Activated CD4-positive, alpha-beta T cell treated with anti-CD3 and anti-CD28 coated beads, Interleukin-10, Interleukin-2, amounts not matched to agents 100 ng/mL and 50 ng/mL, durations not matched to agents 16 hours and 8 hours (primary cell): ENCODE measurements at places on chromosomes 11 and 22.

DNA sequence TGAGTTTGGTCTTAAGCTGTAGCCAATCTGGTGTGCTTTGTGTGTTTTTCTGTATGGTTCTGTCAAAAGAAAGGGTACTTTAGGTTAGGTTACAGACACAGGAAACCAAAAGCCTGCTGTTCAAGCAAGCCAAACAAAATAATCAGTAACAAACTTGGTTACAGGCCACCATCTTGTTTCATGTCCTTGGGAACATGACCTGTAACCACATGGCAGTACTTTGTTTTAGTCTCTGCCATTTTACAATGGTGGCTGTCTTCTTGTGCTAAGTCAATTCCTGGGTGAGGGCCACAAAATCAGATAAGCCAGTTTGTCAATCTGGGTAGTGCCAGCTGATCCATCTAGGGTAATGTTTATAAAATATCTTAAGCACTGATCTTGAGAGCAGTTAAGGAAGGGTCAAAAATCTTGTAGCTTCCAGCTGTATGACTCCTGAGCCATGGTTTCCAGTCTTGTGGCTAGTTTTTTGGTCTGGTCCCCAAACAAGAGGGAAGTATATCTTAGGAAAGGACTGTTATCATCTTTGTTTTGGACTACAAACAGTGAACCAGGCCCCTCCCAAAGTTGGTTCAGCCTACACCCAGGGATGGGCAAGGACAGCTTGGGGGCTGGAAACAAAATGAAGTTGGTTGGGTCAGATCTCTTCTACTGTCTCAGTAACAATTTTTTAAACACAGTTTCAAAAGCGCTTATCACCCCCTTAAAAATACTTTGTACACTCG, 90.0 kb downstream of the IGLL5 start:
- DNase-seq, result no peak

GRCh38 chr11:114746013-114746412, 67.7 kb downstream of the NXPE2 start:
- DNase-seq, result no peak

GRCh38 chr11:44047931-44048431, at the start of gene ACCSL:
TSS of gene ACCSL (plus strand) at chr11:44047981. CDS start at chr11:44048037, 56 bp downstream.
- DNase-seq, result no peak

DNA sequence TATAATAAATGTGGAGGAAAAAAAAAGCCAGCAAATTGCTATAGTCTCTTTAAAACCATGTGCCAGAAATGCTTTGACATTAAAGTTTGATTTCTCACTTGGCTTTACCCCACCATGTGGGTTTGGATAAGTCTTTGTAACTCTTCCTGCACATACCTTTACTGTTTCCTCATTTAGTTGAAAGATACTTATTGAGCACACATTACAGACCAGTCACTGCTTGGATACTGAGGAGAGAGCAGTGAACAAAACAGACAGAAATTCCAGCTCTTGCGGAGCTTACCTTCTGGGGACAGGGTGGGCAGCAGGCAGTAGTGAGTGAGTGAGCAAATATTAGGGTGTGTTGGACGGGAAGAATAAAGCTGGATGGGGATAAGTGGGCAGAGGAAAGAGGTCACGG, 13.7 kb downstream of the PACS1 start:
- DNase-seq, result no peak

- DNase-seq, result no peak
Measured at GRCh38 chr22:27008454-27008853, 351.1 kb downstream of the MIAT start.

DNA sequence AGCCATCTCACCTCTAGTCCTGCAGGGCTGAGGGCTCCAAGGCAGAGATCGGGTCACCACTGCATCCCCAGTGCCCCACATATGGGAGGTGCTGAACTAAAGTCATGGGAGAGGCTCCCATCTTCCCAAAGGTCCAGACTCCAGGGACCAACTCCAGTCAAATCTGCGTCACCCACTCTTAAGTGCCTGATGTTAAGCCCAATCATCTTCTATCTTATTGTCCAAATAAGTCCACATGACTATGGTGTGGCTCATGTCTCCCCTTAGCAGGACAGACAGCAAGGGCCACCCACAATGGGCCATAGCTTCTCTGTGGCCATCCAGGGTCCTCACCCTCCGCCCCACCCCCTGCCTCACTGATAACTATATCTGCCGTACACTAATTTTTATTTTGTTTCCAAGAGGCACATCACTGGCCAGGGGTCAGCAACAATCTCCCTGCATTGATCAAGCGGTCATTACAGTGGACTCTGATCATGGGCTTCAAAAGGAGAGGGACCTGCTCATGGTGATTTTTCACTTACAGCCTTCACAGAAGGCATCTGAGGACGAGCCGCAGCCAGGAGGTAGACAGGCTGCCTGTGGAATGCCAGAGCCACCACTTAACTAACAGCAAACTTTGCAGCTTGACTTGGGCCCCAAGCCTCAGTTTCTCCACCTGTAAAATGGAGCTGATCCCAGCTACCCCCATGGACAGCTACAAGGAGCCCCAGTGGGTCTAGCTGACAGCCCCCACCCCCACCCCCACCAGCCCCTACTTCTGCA, 23.3 kb downstream of the MYH9 start:
- DNase-seq, result no peak

GRCh38 chr11:57513911-57514537, 1.5 kb downstream of the SLC43A1 start:
- DNase-seq, result peak; percentile 46

DNA sequence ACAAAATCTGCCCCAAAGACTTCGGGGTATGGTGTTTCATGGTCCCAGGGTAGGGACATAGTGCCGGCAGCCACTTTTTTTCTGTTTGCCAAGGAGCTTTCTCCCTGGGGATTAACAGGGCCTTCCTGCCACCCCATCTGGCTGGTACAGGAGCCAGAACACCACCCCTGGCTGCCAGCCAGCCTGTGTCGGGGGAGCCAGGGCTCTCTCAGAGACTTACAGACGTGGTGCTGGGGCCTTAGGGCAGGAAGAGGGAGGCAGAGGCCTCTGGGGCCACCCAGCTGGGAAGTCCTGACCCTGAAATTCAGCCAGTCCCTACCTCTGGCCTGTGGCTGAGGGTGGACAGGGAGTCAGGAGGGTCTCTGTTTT, 52.4 kb upstream of the CDON start:
- DNase-seq, result no peak

- no peak for DNase-seq
Measured at GRCh38 chr11:86869531-86869930, 69.2 kb downstream of the PRSS23 start.

GRCh38 chr11:121449123-121449522, 3.0 kb upstream of the SORL1 start:
- DNase-seq, result no peak

- no peak for DNase-seq
Measured at GRCh38 chr11:119942583-119943297, 195.2 kb downstream of the TRIM29 start.

GRCh38 chr11:69476509-69476961, 4.9 kb upstream of the LINC01488 start:
- DNase-seq, result no peak
